Activated B cell treated with CpG ODN at 0.5 μM for 24 hours (primary cell): ENCODE measurements at places on chromosomes 11 and 22. TPM values are rescaled to one million over a fixed set of nuclear protein-coding genes. Genes with fewer than 3 reads are reported as not detected.

- no peak for DNase-seq
Measured at GRCh38 chr11:35363854-35364780, 55.2 kb downstream of the SLC1A2 start.

The TYR gene
- total RNA-seq: not detected in 2 replicates

DNA sequence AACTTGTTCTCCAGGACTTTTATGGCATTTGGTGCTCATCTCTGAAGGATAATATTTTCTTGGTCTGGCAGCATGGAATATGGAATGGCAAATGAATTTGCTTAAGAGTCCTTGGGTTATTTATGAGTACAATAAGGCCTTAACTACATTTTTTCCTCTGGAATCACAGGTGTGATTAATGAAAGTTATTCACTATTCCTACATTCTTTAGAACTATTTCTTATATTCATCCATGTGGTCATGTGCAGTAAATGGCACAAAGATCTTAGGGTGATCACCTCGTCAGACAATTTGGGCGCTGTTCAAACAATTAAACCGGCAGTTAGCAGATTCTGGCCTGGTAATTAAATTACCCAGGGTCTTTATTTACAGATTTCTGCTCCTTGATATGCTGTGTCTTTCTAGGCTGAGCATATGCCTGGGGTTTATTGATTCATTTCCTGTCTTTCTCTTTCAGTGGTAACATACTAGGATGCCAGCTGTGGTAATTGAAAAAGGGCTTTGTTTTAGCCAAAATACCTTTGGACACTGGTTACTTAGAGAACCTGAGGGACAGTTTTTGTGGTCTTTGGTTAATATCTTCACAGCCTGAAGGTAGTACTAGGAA, 31.6 kb downstream of the SIK2 start:
- no peak for DNase-seq

The MFRP gene
- not detected in 2 replicates for total RNA-seq

- DNase-seq: no peak
Measured at GRCh38 chr22:20299746-20300136, 20.1 kb downstream of the DGCR6L start.

DNA sequence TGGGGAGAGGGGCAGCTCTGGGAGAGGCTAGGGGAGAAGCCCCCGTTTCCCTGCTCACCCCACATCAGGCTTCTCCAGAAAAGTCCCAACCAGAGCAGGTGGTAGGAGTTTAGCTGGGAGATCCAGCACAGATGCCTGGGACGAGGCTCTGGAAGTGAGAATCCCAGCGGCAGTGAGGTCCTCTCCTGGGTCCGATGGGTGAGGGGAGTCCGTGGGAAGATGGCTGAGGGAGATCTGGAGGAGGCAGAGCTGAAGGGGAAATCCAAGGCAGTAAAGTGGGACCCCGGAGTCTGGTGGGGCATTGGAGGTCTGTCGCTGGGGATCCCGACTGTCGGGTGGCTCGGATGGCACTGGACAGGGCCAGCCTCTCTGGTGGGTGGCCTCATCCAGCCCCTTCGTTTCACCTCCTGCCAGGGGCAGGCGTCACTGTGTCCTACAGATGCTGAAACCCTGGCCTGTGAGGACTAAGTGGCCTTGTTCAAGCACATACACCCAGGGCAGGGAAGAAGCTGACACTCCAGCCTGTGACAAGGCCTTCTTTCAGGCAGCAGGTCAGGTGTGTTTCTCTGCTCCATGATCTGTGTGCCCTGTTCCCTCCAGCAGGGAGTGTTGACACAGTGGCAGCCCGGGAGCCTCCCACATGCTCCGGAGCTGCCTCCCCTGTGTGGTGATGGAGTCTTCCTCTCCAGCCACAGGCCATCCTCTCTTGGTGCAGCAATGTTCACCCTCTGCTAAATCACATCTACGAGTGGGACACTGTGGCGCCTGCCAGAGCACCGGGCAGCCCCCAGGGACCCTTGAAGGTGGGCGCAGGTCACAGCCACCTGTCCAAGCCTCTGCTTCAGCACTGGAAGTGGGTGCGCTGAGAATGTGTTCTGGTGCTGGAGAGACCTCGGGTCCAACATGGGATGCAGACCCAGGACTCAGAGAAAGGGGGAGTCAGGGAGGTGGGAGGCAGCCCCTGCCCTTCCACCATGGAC, 850.8 kb downstream of the BRD1 start:
- no peak for DNase-seq

DNA sequence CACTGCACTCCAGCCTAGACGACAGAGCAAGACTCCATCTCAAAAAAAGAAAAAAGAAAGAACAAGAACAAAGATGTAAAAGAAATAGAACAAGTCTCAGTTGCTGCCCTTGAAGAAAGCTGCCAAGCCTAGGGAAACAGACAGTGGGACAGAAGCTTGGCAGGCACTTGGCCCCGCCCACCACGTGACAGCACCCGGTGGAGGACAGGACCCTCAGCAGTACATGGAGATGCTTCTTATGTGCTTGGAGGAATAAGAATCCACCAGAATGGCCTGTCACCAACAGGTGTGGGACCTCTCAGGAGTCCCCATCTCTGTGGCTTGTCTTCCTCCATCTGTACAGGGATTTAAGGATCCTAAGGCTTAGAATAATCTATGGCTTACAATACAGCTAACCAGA, 7.6 kb upstream of the TMPRSS6 start:
- no peak for DNase-seq

GRCh38 chr11:100214791-100215190, 472.3 kb upstream of the ARHGAP42 start:
- DNase-seq: no peak

The TRIM48 gene
- total RNA-seq: not detected in 2 replicates

DNA sequence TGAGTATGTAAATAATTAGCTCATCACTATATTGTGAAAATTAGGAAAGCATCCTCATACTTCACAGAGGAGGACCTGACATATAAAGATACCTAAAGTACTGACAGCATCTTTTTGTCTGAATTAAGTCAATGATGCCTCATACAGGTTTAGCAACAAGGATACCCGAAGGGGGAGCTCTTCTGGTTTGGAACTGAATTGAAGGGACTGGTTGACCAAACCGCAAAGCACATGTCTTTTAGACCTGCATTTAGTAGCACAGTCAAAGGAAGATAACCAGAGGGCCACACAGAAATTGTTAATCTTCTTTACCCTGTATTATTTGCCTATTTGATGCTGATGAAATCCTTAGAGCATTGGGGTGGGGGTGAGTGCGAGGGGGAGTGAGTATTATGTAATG, 12.9 kb upstream of the WT1 start:
- DNase-seq: no peak

DNA sequence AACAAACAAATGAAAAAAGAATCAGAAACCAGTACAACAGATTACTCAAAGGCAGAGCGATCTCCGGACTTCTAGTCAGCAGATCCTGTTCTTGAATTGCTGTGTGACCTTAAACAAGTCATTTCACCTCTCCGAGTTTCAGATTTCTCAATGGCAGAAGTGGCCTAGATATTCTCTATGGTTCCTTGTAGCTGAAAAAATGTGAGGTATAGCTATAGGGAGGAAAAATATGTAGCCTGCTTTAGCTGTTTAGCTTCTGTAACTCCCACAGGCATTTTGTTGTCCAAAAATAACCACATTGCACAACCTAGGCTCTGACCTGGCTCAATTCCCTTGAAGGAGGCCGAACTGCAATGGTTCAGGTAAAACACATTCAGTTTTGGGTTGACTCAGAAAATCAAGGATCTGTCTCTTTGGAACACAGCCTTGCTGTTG, 100.7 kb downstream of the DBX1 start:
- DNase-seq: no peak

DNA sequence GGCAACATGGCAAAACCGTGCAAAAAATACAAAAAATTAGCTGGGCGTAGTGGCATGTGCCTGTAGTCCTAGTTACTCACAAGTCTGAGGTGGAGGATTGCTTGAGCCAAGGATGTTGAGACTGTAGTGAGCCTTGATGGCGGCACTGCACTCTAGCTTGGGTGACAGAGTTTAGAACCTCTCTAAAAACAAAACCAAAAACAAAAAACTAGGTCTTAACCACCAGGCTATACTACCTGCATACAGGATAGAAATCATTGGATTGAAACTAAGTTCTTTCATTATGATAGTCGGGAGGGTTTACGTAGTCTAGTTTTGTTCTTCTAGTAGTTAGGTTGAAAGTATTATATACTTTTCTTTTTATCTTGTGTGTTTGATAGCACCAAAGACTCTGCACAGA, 5.8 kb downstream of the RNF214 start:
- DNase-seq: no peak

- DNase-seq: no peak
Measured at GRCh38 chr11:117143390-117143789, 697 bp upstream of the PAFAH1B2 start.

- DNase-seq: peak; percentile 60
Measured at GRCh38 chr22:22431271-22432220, 77.0 kb downstream of the ZNF280B start.

The TSGA10IP gene
- not detected in 2 replicates for total RNA-seq

DNA sequence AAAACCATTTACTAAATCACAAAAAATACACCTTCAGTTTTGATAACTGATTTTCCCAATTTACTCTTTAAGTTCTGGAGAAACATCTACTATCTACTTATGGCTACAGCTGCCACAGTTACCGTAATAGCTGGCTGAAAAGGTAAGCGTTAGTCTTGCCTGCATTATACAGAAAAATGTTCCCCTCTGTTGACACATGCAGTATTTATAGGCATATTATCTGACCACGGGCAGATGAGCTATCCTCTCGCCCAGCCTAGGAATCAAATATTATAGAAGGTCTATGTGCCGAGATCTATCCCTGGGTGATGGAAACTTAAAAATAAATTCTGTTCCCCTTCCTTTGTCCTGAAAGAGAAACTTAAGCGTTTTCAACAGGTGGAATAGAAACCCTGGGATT, 283.8 kb downstream of the CADM1 start:
- DNase-seq: no peak
